ENCODE measurements at places on chromosomes 12 and 14.

GRCh38 chr14:24442240-24443052, at the start of gene SDR39U1:
Gene SDR39U1, minus strand, starts transcription at chr14:24442776. Its CDS starts 7 bp downstream, at chr14:24442769.
- DNase-seq = peak; percentile 99

- DNase-seq = no peak
Observed at GRCh38 chr14:74080820-74081460, 3.3 kb downstream of the ALDH6A1 start.

GRCh38 chr12:117178301-117178700, 12.0 kb downstream of the FBXO21 start:
- no peak for DNase-seq

DNA sequence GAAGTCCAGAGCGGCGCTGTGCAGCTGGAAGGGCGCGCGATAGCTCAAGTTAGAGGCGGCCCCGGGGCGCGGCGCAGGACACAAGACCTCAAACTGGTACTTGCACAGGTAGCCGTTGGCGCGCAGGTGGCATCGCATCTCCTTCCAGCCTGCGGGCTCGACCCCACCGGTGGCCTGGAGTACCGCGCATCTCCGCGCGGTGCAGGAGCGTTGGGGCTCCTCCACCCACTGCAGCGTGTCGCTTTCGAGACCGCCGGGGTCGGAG, 553 bp downstream of the CLEC14A start:
- no peak for DNase-seq

- no peak for DNase-seq
Observed at GRCh38 chr12:64688715-64689114, 70.5 kb downstream of the GNS start.

DNA sequence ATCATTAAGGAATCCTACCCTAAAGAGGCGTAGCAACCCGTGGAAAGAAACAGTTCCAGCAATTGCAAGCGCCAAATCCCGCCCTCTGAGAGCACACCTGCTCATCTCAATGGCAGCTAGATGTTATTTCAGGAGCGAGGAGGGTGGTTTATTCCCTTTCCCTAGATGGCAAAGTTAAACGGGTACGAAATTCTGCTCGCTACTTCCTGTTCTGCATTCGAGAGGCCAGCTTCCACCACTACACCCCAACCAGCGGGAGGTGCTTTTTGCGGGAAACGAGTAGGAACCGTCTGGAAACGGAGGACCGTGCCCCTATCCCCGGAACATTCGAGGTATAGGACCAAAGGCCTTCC, 536 bp downstream of the VPS29 start:
- peak; percentile 53 for DNase-seq

DNA sequence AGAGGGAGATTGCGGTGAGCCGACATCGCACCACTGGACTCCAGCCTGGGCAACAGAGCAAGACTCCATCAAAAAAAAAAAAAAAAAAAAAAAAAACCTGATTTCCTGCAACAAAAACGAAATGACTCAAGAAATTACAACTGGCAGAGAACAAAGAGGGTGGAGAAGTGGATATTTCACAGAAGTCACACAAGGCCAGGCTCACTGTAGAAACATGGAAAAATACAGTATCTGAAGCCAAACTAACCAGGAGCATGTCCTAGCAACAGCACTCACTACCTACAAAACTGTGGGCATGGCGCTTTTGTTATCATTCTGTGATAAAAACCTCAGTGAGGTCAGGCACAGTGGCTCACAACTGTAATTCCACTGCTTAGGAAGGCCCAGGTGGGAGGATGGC, 11.7 kb upstream of the MMP17 start:
- DNase-seq = no peak

- DNase-seq = no peak
Observed at GRCh38 chr12:123772074-123772473, 10.0 kb downstream of the DNAH10 start.

DNA sequence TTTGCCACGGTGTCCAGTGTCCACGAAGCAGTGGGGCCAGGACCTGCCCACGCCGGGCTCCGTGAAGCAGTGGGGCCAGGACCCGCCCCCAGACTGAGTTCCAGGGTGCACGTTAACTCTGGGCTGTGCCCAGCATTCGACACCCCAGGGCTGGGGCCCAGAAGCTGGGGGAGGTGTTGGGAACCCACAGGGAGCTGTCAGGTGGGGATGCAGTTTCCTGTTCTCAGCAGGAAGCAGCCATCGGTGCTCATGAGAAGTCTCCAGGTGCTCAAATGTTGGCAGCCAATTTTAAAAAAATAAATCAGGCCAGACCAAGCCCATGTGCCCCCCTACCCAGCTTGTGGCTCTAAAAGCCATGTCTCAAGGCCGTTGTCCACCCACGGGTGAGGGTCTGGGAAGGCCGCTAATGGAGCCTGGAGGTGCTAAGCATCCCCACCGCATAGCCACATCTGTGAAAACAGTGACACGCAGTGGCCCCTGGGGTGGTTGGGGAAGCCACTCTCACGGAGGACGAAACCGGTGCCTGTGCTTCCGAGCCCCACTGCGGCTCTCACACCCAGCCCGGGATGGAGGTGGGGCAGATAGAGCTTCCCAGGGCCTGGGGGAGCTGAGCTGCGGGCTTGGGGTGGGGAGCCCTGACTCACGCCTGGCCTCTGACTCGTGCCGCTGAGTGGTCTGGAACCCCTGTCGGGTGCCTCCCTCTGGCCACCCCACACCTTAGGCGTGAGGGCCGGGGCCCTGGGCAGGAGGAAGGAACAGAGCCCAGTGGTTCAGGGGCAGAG, 53.5 kb downstream of the FBRSL1 start:
- no peak for DNase-seq

DNA sequence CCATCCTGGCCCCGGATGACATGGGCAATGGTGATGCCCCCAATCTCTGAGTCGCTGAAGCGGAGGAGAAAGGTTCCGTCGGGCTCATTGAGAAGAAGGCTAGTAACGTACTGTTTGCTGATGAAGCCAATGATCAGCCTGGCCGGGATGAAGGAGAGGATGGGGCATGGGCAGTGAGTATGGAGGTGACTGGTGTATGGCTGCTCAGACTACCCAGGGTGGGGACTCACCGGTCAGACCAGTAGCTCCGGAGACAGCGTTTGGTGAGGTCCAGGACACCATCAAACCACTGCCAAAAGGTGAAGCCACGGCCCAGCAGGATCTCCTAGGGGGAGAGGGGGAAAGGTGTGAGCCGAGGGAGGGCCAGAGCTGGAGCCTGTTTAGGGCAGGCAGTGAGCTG, 10.9 kb downstream of the NAB2 start:
- DNase-seq = no peak

DNA sequence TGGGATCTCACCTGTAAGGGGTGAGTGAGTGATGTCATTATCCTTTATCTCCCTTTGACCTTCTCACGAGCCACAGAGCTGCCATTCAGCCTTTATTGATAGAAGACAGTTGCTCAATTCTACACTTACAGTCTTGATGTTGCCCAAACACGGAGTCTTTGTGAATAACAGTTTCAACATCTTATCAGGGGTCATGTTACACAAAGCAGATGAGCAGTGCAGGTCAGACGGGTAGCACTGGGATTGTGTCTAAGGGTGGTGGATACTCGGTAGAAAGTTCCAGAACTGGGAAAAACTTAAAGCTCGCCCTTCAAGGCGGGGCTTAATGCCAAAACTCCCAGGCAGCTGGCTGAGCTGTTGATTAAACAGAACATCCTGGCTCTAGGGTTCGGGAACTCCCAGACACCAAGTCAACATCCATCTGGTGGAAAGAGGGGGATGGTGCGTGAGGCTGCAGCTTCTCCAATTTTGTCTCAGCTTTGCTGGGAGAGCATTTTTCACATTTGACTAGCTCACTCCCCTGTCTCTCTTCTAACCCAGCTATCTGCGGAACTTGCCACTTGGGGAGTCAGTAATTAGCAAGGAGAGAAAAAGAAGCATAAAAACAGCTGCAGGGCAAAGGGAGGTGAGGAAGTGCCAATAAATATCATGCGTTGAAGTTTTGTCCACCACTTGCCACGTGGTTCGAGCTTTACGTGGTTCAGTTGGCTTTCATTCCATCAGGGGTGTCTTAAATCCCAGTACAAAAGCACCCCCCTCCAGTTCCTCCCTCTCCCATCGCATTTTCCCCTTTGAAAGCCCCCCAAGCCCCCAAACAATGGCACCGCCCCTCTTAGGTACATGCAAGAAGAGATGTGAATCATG, 31.0 kb downstream of the FOXN4 start:
- no peak for DNase-seq

- DNase-seq = peak; percentile 81
Observed at GRCh38 chr12:29241821-29242591, 92.9 kb downstream of the FAR2 start.

GRCh38 chr12:120866108-120866507, 38.0 kb downstream of the SPPL3 start:
- DNase-seq = no peak

GRCh38 chr14:93219103-93219726, 12.2 kb downstream of the UBR7 start:
- DNase-seq = peak; percentile 51

DNA sequence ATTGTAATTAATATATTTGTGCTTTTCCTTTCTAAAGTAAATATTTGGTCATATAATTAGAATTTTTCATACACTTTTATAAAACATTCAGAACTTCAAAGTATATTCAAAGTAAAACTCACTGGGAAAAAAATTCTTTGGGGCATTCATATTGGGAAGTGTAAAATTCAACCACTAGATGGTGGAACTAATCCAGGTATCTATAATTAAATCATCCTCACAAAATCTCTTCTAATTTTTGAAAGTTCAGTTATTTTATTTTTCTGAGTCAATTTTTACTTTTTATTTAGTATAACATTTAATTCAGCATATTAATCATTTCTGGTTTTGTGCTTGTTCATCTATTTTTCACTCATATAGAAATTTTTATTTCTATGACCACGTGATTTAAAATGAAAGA, 81.0 kb downstream of the NTS start:
- DNase-seq = no peak

DNA sequence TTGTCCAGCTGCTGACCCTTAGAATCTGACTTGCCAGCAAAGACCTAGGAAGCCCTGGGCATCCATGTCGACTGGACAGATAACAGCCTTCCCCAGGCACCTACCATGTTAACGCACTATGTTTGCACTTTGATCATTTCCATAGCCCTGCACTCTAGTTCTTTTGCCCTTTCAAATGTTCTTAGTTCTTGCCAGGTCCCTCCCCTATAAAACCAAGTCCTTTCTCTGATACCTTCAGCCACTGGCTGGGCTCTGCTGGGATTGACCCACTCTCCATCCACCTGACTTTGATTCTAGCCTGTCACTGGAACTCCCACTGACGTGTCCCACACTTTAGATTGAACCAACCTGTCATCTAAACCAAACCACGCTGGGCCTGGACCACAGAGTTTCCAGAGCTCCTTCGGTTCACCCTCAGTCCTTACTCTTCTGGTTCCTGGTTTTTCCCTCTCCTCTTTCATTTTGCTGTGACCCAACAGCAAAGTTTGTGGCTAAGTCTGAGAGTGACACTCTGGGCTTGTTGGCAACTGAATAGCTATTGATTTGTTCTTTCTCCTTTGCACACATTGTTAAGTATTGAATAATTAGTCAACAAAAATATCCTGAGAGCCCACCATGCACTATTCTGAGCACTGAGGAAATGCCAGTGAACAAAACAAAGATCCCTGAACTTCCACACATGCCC, 51.8 kb upstream of the STK38L start:
- no peak for DNase-seq

- no peak for DNase-seq
Observed at GRCh38 chr12:112824166-112824565, 32.6 kb downstream of the RPH3A start.

GRCh38 chr12:29521951-29522350, 24.5 kb upstream of the OVCH1 start:
- no peak for DNase-seq

GRCh38 chr14:100581228-100582145, 5.7 kb downstream of the BEGAIN start:
- DNase-seq = no peak

GRCh38 chr14:96224480-96225096, 19.9 kb downstream of the BDKRB2 start:
- no peak for DNase-seq

DNA sequence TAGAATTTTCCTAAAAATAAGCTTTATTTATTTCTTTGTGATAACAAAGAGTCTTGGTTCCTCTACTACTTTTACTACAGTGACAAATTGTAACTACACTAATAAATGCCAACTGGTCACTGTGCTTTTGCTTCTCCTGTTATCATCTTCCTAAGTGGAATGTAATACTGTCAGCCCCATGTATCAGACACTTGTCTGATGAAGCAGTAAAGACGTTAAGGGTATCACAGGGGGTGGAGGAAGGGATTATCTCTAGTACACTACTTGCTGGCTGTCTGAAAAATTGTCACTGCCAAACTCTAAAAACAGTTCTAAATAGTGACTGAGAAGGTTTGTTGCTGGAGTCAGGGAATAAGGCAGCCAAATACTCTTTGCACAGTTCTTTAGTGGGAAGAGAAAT, 11.3 kb downstream of the ASB8 start:
- DNase-seq = no peak

DNA sequence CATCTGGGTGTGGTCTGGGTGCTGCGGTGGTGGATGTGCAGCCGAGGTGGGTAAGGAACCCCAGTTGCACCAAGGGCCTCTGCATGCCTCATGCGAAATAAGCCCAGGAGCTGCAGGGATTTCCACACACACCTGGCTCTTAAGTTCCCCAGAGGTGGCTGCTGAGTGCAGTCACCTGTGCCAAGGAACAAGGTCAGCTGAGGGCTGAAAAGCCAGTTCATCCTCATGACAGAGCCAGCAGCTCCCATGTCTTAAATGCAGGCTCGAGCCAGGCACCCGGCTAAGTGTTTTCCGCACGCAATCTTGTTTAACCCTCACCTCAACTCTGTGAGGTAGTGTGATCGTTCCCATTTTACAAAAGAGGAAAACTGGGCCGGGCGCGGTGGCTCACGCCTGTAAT, 9.7 kb downstream of the HVCN1 start:
- DNase-seq = no peak

GRCh38 chr14:41604721-41605531, 1.8 kb upstream of the LRFN5 start:
- DNase-seq = no peak

GRCh38 chr14:91349481-91350074, 68.0 kb downstream of the CCDC88C start:
- peak; percentile 90 for DNase-seq

DNA sequence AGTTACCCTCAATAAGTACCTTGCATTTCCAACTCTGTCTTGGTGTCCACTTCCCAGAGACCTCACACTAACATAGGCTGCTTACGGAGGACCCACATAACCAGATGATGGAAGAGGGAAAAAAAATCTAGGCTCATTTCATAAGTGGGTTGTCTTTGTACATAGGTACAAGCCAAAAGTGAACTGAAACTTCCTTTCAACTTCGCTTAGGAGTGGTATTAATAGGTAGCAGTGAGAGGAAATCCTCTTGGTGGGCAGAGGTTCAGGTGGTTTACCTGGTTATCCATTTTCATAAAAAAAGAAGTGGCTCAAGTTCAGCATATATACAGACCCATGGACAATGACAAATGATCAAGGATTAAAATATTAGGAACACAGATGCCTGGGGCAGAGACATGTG, 35.8 kb upstream of the RNU6-7 start:
- no peak for DNase-seq

DNA sequence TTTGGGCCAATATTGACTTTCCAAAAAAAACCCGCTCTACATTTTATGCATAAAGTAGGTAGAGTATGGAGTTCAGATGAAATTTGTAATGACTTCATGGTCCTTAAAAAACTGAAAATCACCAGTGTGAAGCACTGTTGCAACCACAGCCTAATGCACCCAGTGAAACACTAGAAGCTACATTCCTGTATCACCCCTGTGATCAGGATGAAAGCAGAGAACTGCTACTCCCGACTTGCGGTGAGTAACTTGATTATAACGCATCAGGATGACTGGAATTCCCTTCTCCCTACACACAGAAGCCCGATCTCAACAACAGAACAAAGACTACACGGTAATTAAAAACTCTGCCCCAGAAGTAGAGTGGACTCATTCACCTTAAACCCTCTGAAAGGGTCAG, 33.8 kb downstream of the SPTB start:
- DNase-seq = no peak

Measured in activated CD4-positive, alpha-beta T cell treated with anti-CD3 and anti-CD28 coated beads, Interleukin-10, Interleukin-2, amounts not matched to agents 100 ng/mL and 50 ng/mL, durations not matched to agents 16 hours and 8 hours (primary cell).